ENCODE measurements at places on chromosomes 5 and 9.

- DNase-seq, result no peak
These were observed 87.6 kb downstream of the ANKRD55 start for GRCh38 chr5:56145511-56145910.

DNA sequence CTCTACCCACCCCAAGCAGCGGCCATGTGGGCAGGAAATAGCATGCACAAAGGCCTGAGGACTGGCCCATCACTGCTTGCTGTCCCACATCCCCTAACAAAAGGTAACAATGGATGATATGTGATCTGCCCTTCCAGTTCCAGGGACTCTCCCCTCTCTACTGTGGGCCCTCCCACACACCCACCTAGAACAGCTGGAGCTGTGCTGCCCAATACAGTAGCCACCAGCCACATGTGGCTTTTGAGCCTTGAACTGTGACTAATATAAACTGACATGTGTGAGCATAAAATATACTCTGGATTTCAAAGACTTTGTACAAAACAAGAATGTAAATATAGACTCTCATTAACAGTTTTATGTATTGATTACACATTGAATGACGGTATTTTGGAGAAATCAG, 78.1 kb downstream of the C5orf15 start:
- no peak for DNase-seq

DNA sequence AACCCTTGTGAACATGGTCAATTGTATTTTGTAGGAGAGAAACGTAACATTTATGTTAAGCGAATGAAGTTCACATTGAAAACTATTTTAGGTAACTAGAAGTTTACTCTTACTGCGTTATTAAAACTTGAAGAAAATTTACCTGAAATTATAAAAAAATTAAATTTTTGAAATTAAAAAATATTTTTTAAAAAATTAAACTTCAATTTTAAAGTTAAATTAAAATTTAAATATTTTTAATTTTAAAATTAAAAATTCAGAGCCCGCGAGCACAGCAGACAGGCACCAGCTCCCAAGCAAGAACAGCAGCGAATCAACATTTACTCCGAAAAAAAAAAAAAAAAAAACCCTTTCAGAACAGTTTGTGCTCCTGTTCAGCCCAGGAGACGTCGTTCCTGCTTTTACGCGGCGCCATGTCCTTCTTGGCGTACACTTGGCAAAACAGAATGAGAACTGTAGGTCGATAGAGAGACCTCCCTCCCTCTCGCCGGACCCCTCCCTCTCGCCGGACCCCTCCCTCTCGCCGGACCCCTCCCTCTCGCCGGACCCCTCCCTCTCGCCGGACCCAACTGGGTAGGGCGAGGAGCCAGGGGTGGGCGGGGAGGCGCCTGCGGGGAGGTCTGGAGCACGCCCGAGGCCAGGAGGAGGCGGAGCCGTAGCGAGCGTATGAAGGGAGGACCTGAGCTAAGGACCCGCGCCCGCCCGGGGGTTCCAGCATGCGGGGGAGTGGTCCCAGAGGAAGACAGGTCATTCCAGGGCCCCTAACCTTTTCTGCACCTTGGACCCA, 235.8 kb downstream of the ROR2 start:
- DNase-seq, result peak; percentile 39

DNA sequence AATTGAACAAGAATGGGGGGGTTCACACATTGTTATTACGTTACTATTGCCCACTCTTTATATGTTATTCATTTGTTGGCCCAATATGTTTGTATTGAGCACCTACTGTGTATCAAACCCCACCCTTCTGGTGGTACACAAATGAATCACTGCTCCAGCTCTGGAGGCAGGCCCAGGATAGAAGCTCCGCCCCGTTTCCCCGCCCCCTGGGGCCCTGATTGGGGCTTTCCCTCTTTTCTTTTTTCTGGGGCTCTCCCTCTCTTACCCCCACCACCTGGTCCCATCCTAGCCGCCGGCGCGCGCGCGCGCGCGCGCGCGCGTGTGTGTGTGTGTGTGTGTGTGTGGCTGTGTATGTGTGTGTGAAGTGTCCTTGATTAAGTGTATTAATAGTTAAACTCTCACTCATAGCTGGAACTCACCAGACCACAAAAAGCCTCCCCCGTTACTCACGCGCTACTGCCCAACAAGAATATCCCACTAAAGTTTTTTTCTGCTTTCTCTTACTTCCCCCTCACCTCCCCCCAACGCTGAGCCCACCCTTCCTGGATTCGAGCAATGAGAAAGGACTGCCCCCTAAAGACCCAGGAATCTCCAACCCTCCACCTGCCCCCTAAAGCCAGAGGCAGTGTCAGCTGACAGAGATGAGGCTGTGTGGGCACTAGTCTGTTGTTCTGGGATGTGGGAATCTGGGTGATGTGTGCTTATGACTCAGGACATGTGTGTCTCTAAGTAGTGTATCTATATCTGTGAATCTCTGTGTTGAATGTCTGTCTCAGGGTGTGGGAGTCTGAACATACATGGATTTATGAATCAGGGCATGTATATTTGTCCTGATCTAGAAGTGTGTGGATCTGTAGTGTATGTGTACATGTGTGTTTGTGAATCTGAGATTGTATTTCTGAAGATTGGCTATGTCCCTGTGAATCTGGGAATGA, 4.0 kb downstream of the CXXC5 start:
- DNase-seq, result no peak

- no peak for DNase-seq
These were observed 661.0 kb upstream of the CDH18 start for GRCh38 chr5:20648981-20649380.

- no peak for DNase-seq
These were observed 6.5 kb upstream of the MAT2B start for GRCh38 chr5:163498886-163499285.

DNA sequence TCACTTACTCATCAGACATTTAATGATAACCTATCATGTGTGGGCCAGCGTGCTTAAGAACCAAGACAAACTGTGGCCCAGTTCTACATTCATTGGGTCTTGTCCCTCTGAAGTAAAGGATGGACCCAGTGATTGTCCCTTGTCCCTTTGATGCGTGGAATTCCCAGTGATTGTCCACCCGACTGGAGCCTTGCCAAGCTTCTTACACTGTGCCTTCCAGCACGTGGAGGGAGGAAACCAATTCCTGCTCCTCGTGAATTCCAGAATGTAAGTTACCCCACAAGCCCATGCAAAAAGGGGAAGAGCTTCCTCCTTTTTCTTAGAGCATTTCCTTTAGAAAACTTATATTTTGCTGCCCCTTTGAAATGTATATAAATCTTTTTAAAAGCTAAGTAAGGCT, 7.9 kb downstream of the CKMT2 start:
- DNase-seq, result no peak

GRCh38 chr9:91426123-91426745, 2.6 kb upstream of the NFIL3 start:
- no peak for DNase-seq

DNA sequence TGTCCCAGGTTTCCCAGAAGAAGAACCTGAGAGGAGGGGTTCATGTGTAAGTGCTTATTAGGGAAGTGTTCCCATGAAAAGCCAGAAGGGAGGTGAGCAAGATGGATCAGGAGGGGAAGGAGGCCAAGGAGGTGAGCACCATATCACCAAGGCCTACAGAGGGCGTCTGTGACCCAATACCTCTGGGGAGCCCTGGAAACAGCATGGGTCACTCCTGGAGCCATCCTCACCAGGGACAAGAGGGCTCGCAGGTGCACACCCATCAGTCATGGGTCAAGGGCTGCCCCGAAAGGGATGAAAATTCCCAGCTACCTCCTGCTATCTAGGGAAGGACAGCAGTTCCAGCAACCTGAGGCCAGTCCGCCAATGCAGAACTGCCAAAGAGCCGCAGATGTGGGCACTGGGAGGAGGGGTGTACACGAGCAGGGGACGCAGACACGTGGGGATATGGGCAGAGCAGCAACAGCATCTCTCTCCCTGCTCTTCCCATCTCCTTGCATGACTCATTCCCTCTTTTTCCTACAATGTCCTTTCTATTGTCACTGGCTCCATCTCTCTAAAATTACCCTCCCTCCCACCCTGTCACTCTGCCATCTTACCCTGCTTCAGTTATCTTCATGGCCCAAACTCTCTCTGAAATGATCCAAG, 167.6 kb upstream of the FSTL4 start:
- no peak for DNase-seq

- no peak for DNase-seq
These were observed 68.5 kb downstream of the KLHL3 start for GRCh38 chr5:137667341-137667740.

DNA sequence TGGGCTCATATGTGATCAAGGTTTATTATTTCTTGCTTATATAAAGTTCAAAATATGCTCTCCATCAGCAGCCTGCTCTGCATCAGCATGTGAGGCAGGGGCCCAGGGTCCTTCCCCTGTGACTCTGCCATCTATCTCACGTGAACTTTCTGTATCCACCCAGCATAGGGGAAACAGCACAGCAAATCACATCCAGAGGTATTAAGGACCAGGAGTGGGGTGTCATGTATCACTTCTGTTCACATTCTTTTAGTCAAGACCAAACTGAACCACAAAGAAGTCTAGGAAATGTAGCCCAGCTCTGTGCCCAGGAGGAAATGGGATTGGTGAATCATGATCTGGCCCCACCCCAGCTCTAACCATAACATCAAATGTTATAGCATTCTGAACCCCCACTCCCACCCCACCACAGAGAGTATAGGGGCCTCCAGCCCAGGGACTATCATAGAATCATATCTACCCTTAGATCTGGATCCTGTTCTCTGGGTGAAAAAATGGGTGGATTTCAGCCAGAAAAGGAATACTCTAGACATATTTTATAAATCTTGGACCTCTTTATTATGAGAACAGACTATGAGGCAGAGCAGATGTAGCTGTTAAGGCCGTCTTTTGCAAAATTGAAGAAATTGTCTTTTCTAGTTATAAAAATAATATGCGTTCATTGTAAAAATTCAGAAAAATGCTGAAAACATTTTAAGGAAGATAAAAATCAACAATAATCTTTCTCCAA, 473.7 kb downstream of the ARHGEF28 start:
- DNase-seq, result no peak

DNA sequence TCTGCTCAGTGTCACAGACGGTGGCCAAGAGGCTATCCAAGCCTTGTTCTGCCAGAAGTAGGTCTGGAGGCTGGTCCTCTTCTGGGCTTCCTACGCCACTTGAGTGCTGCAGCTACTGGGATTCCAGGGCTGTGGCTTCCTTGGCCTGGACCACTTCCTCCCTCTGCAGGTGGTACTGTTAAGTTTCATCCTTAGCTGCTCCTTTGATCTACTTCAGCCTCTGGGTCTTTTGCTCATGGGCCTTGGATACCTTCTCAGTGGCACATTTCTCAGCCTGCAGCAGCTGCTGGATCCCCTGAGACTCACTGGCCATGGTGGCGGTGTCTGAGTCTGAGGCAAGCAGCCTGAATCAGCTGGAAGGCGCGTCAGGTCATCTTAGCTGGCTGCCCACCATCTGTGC, 10.3 kb downstream of the CNOT8 start:
- no peak for DNase-seq

GRCh38 chr5:27020973-27021372, 17.4 kb downstream of the CDH9 start:
- DNase-seq, result no peak

GRCh38 chr5:97425511-97425910, 242.5 kb upstream of the RIOK2 start:
- no peak for DNase-seq

DNA sequence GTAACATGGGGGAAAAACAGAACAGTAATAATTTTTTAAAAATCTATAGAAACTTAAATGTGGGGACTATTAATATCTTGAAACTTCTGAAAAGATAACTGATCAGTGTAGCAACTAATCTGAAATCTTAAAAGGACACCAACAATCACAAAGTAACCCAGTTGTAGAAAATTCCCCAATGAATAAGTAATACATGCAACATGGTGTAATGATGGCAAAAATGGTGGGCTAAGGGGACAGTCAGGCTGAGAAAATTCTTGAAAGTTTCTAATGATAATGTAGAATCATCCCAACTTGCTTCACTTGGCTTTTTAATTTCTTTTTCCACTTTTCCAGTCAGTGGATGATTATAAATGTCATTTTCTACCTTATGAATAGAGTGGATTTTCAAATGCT, 5.4 kb downstream of the NFIL3 start:
- DNase-seq, result no peak

GRCh38 chr5:76269259-76269931, 133.7 kb upstream of the IQGAP2 start:
- DNase-seq, result no peak

GRCh38 chr9:98453589-98454311, 198.3 kb upstream of the TBC1D2 start:
- no peak for DNase-seq

GRCh38 chr9:88420227-88420626, 32.0 kb downstream of the SPIN1 start:
- DNase-seq, result no peak
